ENCODE measurements at places on chromosomes 5 and 9.

GRCh38 chr5:68662804-68663307, 431.0 kb upstream of the SLC30A5 start:
- DNase-seq: no peak

DNA sequence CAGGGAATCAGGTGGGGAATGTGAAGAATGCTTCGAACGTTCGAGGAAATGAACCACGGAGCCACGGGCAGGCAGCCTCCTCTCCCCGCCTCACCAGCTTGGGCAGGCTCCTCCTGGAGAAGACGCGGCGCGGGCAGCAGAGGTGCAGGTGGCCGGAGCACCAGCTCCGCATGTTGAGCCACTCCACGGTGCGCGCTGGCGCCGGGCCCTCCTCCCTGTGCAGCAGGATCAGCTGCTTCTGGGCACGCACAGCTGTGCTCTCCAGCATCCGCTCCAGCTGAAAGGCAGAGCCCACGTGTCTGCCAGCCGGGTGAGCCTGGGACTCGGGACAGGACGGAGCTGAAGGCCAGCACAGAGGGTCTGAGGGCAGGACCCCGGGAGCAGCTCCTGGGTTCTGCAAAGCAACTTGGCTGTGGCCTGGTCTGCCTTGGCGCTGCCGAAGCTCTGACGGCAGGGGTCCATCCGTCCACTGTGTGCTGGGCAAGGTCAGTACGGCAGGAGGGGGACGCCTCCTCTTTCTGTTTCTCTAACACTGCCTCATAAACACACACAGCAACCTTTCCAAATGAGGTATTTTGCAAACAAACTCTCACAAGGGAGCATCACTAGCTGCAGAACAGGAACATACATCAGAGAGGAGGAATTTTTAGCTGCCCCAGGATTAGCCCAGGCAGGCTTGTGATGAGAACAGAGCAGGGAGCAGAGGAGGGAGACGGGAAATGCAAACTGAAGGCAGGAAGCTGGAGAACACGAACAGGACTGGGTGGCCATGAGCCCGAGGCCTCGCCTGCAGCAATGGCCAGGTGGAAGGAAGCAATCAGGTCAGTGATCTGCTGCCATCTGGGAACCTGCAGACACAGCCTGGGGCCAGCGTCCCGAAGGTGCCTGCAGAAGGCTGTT, 20.1 kb upstream of the NSMF start:
- peak; percentile 46 for DNase-seq

DNA sequence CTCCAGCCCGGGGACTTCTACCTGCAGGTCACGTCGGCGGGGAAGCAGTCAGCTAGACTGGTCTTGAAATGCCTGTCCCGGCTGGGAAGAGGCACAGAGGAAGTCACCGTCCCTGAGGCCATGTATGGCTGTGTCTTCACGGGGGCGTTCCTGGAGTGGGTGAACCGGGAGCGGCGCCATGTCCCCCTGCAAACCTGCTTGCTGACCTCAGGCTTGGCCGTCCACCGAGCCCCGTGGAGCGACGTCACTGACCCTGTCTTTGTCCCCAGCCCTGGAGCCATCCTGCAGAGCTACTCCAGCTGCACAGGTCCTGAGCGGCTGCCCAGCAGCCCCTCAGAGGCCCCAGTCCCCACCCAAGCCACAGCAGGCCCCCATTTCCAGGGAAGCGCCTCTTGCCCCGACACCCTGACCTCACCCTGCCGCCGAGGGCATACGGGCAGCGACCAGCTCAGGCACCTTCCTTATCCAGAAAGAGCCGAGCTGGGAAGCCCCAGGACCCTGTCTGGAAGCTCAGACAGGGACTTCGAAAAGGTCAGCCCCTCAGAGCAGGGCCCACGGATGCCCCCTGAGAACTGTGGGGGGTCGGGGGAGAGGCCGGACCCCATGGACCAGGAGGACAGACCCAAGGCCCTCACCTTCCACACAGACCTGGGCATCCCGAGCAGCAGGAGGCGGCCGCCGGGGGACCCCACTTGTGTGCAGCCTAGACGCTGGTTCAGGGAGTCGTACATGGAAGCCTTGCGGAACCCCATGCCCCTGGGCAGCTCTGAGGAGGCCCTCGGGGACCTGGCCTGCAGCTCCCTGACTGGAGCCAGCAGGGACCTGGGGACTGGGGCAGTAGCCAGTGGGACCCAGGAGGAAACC, 47.8 kb downstream of the PLEKHG4B start:
- no peak for DNase-seq

DNA sequence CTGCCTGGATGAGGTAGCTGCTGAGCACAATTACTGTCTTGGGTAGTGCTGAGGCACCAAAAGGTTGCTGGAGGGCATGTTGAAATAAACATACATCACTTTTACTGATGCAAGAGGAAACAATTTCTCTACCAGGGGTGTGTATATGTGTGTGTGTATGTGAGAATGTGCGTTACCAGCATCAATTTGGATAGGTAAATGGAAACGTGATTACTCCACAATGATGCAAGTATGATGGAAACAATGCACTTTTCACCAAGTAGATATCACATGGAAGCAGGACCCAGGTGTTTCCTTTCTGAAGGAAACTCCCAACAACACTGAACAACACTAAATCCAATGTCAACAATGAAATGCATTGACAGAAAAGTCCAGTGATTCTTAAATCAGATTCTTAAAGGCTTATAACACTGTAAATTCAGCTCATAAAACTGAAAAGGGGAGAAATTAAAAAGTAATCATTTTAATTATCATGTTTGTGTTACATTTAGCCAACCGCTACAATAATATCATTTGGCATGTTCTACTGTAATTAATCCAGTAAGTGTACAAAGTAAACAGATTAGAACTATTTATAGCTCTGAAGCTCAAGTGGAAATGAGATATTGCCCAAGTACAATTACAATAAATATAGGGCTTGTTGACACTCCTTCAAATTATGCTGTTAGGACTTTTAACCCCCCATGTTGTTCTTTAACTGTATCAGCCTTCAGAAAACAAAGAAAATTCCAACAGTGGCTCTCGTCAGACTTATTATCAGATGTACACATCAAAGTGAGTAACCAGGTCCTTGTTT, 25.3 kb downstream of the YIPF5 start:
- no peak for DNase-seq

- DNase-seq: no peak
Measured at GRCh38 chr9:18338042-18338441, 135.9 kb upstream of the ADAMTSL1 start.

DNA sequence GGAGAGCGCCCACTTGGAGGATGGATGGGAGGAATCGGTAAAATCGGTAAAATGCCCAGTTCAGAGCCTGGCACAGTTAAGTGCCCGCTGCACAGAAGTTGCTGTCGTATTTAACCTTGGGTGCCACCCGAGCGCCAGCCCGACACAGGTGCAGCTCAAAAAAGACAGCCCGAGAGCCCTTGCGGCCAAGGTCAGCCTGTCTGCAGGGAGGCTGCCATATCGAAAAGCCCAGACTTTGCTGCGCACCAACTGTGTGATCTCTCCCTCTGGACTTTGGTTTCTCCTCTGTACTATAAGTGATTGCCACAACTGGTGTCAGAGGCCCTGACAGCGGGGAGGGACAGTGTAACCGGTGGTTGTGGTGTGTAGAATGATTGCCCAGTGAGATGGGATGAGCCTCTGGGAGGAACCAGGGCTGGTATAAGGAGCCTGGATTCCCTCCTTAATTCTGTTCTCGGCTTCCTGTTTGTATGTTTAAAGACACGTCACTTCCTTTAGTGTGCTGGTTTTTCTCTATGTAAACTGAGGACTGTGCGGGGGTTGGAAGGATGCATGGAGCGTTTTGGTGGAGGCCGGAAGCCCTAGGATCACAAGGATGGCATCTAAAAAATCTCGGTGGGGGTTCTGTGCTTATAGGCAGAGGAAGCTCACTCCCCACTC, 792 bp downstream of the NTMT1 start:
- no peak for DNase-seq

DNA sequence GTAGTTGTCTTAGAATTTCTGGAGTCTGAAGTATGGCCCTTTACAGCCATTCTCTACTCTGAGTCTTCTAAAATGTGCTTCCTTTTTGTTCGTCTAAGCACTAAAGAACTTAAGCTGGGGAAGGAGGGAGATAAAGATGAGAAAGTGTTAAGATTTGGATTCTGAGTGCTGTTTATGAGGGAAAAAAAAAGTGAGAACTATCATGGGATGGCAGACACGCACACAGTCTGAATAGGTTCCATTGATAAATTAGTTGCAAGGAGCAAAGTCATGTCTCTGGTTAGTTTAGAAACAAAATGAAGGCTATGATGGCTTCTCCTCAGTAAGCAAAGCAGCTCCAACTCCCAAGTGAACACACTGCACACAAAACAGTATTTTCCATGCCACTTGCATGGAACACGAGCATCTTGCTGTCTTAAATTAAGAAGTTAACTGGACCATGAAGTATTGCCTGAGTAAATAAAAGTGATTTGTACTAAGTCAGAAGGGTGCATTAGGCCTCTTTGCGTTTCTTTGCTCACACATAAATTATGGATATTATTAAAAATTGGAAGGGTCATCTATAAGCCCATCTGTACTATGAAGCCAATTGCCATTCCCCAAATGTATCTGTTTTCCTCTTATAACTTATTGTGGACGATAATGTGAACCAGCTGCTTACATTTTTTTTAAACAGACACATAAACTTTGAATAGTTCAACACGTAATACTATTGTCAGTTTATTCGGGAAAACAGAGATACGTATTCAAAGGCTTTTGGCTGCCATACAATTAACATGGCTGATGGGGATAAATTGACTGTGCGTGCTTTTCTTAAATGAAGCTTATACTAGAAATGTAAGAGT, 199.3 kb downstream of the SGCD start:
- DNase-seq: no peak

DNA sequence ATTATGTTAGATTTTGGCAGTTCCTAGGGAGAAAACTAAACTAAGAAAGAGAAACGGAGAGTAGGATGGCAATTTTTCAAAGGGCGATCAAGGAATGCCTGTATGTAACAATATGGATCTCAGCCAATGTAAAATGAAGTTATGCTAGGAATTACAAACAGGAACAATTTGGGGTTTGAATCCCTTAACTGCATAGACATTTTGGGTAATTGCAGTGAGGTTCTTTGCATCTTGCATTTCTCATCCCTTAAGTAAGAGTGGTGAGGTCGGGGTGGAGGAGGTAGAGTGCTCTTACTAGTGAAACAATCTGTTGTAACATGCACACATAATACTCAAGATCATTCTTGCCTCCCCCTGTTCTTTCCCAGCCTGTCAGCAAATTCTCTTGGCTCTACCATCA, 137.6 kb downstream of the NPR3 start:
- no peak for DNase-seq

- DNase-seq: no peak
Measured at GRCh38 chr5:77560677-77561263, 68.7 kb upstream of the WDR41 start.

DNA sequence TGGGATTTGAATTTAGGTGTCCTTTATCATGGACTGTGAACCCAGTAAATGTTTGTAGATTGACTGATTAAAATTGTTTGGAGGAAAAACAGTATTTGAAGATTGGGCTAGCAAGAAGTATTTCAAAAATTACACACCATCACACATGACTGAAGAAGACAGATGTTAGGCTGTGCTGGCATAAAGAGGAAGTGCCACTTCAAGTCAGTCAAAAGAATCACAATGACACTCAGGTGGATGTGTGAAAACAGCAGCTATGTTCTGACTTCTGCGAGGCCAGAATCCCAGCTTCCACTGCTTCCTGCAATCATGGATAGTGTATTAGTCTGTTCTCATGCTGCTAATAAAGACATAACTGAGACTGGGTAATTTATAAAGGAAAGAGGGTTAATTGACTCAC, 393.3 kb downstream of the DMRT2 start:
- no peak for DNase-seq

GRCh38 chr9:16915126-16915831, 44.8 kb upstream of the BNC2 start:
- DNase-seq: no peak

DNA sequence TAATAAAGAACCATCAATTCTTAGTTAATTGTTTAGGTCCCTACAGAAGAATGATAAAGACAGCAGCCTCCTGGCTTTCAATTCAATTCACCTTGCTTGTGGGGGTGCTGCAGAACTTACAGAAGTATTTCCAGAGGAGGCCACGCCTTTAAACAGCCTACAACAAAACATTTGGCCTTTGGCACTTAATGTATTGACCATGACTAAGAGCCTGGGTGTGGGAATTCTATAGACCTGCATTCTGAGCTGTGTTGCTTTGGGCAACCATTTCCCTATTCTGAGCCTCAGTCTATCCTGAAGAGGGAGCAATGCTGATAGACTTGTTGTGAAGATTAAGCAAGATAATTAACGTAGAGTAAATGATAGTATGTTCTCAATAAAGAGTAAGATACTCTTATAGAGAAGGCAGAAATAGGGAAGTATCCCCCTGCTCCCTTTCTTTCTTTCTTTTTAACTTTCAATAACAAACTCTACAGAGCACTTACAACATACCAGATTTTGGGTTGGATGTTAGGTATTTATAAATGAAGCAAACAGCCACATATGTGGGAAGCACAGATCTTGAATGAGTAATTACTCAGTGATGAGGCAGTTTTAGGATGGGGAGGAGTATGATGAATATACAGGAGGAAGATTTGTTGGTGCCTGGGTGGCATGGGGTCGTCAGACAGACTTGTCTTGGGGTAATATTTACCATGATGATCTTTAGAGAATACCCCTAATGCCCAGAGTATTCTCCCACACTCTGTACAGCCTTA, 28.4 kb downstream of the PAPPA start:
- no peak for DNase-seq

DNA sequence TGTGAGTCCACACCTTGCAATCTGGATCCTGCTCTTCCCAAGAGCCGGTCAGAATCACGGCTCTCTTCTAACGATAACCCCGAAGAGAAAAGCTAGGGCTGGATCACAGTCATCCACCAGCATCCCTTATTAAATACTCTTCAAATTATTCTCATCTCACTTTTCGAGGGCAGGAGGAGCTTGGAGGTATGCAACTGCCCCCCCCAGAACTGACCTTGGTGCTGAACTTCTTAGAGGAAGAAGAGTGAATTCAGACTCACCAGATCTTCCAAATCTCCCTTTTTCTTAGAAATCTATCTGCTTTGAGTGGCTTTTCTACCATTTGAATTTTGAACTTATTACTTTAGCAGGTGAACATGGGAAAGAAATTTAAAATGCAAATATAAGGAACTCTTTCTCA, 75.7 kb downstream of the MED10 start:
- DNase-seq: no peak

GRCh38 chr9:114958021-114958843, 27.8 kb upstream of the TNFSF8 start:
- peak; percentile 68 for DNase-seq

GRCh38 chr9:85212887-85213286, 528.9 kb downstream of the AGTPBP1 start:
- DNase-seq: no peak
